Renal cortex interstitium (tissue), 15 donors: ENCODE measurements at places on chromosomes 13 and 19. TPM values are rescaled to one million over a fixed set of nuclear protein-coding genes. Genes with fewer than 3 reads are reported as not detected.

The ZNF823 gene
- polyA plus RNA-seq: 10.7 TPM

DNA sequence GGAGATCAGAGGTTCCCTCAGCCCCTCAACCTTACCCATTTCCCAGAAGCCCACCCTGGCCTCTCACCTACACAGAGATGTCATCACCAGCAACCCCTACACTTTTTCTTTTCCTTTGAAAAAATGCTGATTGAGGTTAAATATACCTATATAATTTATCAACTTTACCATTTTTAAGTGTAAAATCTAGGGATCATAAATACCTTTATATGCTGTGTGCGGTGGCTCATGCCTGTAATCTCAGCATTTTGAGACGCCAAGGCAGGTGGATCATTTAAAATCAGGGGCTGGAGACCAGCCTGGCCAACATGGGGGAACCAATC lies 3.1 kb downstream of the KIR2DL4 start:
- DNase-seq: no peak

The ADGRE2 gene
- 0.64 TPM for polyA plus RNA-seq

The UGGT2 gene
- polyA plus RNA-seq: 42.9 TPM

GRCh38 chr13:98333486-98333885 lies 156.4 kb upstream of the RNF113B start:
- DNase-seq: no peak

The S1PR4 gene
- polyA plus RNA-seq: 0.34 TPM

The MISP3 gene
- 7.6 TPM for polyA plus RNA-seq

The TSKS gene
- polyA plus RNA-seq: not detected

The LHB gene
- polyA plus RNA-seq: not detected

DNA sequence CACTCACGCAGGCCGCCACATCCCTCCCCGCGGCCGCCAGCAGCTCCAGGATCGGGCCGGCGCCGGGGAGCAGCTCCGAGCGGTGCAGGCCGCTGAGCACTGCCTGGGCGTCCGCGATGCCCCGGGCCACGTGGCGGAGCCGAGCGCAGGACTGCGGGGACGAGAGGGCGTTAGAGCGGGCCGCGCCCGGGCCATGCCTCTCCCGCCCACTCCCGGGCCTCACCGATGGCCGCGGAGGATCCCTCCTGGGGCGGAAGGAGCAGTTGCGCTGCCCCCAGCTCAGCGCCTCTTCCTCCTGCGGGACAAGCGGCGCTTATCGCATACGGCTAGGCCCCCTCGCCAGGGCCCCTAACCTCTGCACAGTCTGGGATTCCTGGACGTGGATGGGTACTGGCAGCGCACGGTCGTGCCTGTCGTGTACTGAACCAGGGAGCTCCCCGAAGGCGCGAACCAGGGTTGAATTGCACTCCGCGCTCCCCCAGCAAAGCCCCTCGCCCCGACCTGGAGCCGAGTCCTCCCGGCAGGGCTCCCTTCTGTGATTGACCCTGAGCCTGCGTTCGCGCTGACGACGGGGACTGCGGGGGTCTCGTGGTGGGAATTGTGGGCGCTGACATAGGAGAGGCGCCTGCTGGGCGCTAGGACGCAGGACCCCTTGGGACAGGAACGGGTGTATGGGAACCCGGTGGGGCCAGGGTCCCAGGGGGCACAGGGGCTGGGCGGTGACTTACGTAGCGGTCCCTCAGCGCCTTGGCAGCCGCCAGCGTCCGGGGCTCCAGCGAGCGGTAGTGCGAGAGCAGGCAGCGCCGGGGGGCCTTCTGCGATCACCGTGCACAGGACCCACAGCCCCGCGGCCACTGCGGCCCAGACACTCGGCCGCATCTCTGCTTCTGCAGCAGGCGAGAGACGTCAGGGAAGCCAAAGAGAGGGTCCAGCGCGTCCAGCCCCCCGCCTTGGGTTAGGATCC lies 673 bp downstream of the IFNL4 start:
- DNase-seq: no peak

The ATP12A gene
- 16.5 TPM for polyA plus RNA-seq

DNA sequence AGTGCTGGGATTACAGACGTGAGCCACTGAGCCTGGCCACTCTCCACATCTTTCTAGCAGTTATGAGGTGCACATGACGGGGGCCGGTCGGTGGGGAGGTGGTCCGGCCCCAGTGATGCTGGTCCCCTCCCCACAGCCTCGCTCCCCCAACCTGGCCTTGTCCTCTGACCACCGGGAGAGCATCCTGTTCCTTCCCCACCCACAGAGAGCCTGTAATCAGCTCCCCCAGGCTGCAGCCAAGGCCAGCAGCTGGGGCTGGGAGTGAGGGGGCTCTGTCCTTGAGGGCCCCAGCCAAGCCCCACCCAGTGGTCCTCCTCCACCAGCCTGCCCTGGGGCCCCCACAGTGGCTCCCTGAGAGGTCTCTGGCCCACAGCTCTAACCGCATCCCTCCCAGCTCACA lies 3.0 kb upstream of the INSL3 start:
- no peak for DNase-seq

DNA sequence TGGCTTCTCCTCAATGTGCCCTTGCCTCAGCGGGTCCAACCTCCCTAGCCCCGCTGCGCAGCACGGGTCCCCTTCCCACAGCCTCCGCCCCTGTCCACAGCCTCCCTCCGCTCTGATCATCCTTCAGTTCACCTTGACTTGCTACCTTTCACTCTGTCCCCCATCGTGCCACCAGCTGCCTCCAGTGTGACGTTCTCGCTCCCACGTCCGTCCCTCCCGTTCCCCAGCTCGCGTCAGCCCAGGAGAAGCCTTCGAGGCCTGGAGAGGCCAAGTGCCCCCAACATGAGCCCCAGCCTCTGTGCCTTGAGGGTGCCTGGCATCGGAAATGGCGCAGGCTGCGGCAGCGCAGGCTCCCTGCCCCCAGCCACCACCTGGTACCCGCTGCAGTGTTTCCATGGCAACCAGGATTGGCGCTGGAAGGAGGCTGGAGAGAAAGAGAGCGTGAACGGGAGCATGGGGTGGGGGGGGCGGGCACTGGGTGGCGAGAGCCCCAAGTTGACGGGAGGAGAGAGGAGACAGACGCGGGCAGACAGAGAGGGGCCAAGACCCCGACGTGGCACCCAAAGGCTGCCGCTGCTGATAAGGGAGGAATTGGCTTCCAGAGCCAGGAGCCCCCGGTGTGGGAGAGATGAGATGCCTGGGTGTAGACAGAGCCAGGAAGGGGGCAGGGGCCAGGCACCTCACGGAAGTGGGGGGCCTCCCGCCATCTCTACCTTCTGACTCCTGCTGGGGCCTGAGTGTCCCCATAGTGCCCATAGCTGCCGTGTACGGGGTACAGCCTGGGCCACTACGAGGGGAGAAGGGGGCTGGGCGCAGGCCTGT lies 844 bp upstream of the ASPDH start:
- no peak for DNase-seq

DNA sequence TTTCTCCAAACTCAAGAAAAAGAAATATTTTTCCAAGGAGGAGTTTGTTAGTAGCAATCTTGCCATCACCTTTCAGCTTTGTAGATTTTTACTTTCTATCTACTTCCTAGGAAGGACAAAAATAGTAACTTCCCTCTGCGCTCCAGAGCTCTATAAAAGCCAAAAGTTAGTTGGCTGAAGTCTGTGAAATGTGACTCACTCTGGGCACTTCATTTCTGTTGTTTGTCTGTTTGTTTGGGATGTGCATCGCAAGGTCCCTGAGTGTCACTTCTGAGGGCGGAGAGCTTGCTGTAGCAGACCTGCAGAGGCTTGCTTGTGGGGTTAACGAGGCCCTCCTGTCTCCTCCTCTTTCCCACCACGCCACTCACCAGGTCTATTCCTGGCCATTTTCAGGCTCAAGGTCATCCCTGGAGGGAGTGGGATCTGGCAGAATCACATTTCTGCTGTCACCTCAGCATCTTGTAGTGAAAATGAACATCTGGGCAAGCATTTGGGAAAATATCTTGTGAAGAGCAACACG lies 307.6 kb downstream of the GPC6 start:
- DNase-seq: no peak

GRCh38 chr13:46179491-46179908 lies 2.5 kb downstream of the LCP1 start:
- DNase-seq: no peak

DNA sequence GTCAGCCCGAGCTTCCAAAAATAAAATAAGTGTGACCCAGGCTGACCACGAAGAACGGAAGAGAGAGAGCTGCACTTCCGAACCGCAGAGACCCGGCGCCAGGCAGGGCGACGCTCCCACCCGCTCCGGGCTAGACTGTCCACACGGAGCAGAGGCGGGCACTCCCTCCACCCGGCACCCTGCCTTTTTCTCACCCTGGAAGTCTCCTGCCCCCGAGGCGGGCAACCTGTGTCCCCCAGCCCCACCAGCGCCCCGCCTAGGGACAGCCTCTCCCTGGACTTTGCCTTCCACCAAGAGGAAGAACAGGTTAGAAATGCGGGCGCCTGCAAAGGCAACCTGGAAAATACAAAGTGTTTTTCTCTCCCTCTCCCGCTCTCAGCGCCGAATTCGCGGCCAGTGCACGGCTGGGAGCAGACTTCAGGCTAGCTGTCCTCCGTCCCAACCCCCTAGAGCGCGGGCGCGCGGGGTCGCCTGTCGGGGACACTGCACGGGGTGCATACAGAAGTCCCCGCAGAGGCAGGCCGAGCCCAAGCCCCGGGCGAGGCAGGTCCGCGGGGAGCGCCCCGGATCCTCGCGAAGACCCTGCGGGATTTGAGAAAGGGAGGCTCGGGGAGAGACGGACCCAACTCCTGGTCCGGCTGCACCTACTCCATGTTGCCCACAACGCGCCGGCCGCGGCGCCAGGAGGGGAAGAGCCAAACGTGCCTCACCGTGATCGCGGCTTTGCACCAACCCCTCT lies 845 bp downstream of the SPRY2 start:
- DNase-seq: no peak

The PPFIA3 gene
- 6.1 TPM for polyA plus RNA-seq

The RPL21 gene
- 1,049 TPM for polyA plus RNA-seq

GRCh38 chr13:73808318-73808717 lies 325.9 kb downstream of the KLF12 start:
- no peak for DNase-seq

DNA sequence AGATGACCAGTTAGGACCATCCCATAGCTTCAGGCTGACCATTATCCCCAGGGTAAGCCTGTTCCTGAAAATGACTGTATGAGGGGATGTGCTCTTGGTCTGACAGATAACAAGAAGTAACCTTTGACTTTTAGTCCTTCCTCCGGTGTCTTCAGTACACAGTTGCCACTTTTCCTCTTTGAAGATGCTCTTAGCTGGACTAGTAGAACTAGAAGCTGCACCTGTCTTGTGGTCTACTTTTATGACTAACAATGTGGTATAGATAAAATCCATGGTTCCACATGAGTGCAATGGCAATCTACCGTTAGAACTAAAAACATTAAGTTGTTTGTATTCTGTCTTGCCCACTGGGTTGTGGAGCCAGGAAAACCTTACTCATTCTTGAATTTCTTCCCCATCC lies 5.9 kb upstream of the RUBCNL start:
- DNase-seq: no peak

- DNase-seq: no peak
These were observed 191.8 kb downstream of the URI1 start for GRCh38 chr19:30133803-30134202.

The ZNF701 gene
- polyA plus RNA-seq: 13.3 TPM

DNA sequence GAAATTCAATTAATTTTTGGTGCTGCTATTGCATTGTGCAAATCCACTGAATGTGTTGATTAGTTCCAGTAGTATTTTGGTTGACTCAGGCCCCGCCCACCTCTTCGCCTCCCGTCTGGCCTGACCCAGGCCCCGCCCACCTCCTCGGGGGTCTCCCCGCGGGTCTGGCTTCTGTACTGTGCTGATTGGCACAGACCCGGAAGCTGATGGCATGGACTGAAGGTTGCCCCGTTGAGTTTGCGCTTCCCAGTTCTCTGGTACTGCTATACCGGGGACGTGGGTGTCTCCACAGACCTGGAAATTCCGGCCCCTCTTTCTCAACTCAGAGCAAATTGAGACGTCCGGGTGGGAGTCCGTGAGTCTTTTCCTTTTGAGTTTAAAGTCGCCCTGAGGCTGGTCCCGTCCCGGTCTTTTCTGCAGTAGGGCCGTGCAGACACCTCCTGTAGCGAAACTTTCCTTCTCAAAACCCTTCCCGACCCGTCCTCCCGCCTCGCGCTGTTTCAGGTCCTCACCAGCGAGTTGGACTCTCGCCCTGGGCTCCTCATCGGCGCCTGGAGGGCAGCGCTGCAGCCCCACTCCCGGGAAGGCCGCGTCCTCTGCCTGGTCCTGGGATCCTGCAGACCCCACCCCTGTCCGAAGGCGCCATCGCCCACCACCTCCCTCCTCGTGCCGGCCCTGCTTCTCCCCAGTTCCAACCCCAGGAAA lies 14.8 kb downstream of the ZNF701 start:
- DNase-seq: peak; percentile 5

DNA sequence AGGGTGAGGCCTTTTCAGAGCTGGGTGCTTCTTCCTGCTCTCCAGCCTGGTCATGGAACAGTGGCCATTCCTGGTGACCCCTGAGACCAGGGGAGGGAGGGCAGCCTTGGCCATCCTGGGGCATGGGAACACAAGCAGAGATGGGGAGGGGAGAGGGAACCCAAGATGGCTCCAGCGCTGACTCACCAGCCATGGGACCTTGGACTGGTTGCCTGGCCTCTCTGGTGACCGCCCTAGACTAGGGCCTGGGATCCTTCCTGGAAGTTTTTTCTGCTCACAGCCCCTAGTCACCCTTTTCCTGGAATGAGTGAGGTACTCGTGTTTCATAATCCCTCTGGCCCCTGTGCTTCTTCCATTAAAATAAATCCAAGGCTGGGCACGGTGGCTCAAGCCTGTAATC lies 3.3 kb upstream of the OPA3 start:
- DNase-seq: no peak
